DMS53 (cell line): ENCODE measurements at places on chromosomes 11 and 22.

DNA sequence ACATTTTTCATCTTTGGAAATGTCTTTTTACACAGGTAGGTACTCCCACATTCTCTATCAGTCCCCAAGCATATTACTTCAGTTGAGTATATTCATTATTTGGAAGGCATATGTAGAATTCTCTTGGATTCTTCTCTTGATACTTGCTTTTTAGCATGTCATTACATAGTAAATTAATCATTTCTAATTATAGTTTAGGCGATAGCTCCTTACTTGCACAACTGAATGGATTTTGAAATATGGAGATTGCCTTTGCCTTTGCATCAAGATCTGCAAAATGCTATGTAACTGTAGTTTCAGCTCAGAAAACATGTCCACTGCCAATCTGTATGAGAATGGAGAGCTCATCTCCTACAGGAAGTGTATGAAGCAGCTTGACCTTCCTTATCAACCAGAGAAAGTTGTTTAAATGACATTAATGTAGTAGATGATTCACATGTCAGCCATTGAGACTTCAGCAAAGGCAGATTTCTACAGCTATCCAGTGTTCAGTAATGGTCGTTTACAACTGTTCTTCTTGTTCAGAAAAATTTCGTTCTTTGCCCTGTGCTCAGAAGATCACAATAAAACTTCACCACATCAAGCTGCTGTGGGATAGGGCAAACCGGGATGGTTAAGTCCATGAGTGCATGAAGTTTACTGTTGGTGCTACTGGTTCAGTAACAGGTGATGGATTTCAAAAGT lies 61.6 kb downstream of the PPP6R3 start:
- no peak for DNase-seq

DNA sequence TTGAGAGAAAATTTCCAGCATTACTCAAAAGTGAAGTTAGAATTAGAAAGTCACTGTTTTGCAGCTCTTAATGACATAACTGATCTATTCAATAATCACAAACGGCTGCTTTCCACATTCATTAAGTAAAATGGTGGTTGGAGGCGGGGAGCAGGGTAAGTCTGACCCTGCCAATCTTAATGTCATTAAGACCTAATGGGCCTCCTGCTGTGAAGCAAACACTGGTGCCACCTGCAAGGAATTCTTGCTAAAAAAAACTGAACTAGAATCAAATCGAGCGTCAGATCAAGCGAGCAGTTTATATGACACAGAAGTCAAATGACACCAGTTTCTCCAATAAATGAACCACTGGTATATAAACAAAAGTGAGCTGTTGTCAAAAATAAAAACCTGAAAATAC lies 351.5 kb downstream of the BRD1 start:
- no peak for DNase-seq

GRCh38 chr11:68692871-68693483 lies 8.6 kb downstream of the GAL start:
- DNase-seq: no peak

DNA sequence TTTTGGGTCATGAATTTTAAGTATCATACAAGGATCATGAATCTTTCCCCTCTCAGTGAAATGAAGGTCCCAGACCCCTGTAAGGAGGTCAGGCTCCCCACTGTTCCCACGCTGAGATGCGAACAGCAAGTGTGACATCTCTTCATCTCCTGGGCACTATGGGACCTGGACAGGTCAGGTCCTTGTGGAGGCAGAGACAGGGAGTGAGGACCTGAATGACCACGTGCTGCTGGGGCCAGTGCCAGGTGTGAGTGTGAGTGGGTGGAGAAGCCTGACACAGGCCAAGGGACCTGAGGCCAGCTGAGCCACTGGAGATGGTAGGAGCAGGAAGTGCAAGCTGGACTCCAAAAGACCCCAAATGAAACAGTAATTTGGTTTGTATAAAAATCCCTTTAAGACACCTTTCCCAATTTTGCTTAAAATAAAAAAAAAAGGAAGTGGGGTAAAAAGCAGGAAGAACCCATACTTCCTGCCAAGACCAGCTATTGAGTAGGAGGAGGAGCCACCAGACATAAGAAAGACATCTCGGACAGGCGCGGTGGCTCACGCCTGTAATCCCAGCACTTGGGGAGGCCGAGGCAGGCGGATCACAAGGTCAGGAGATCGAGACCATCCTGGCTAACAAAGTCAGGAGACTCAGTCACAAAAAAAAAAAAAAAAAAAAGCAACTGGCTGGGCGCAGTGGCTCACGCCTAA lies 35.4 kb upstream of the SERPIND1 start:
- DNase-seq: no peak

GRCh38 chr11:66641834-66642233 lies 3.3 kb downstream of the RBM4 start:
- DNase-seq: no peak

- DNase-seq: no peak
These were observed 5.1 kb upstream of the FBLN1 start for GRCh38 chr22:45497351-45498145.

GRCh38 chr11:116503216-116504160 lies 269.3 kb downstream of the BUD13 start:
- DNase-seq: no peak

GRCh38 chr11:120129570-120129969 lies 8.3 kb downstream of the TRIM29 start:
- DNase-seq: no peak
